ENCODE measurements at places on chromosomes 13 and 19. TPM values are rescaled to one million over a fixed set of nuclear protein-coding genes. Genes with fewer than 3 reads are reported as not detected.

GPX4 gene
- polyA plus RNA-seq, result 137 TPM

CEACAM1 gene
- polyA plus RNA-seq, result 2.6 TPM

ADAT3 gene
- polyA plus RNA-seq, result 2.4 TPM

SYNGR4 gene
- polyA plus RNA-seq, result not detected

HOMER3 gene
- 66.7 TPM for polyA plus RNA-seq

FGF22 gene
- 0.20 TPM for polyA plus RNA-seq

IGFL1 gene
- polyA plus RNA-seq, result not detected

SPRY2 gene
- polyA plus RNA-seq, result 67.8 TPM

ZNF296 gene
- 0.91 TPM for polyA plus RNA-seq

RHPN2 gene
- 2.1 TPM for polyA plus RNA-seq

REXO1 gene
- polyA plus RNA-seq, result 22.8 TPM

- no peak for DNase-seq
Measured at GRCh38 chr19:54189145-54189734, at the start of gene MBOAT7. Gene MBOAT7 (minus strand): TSS chr19:54189580. CDS start chr19:54188508, 1,072 bp downstream.

DNA sequence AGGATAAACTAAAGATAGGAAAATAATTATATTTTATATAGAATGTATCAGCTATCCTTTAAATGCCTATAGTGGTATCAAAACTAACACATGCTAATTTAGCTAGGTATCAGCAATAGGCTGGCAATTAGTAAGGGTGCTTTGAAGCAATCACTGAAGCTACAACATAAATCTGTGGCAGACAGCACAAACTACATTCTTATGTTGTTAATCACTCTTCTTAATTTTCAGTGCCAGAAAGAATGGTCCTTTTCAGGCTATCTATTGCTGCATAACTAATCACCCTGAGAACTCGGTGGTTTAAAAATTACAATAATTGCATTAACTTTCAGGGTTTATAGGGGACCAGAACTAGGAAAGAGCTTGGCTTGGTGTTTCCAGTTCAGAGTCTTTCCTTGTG, 963.1 kb downstream of the EFNB2 start:
- DNase-seq, result no peak

DNA sequence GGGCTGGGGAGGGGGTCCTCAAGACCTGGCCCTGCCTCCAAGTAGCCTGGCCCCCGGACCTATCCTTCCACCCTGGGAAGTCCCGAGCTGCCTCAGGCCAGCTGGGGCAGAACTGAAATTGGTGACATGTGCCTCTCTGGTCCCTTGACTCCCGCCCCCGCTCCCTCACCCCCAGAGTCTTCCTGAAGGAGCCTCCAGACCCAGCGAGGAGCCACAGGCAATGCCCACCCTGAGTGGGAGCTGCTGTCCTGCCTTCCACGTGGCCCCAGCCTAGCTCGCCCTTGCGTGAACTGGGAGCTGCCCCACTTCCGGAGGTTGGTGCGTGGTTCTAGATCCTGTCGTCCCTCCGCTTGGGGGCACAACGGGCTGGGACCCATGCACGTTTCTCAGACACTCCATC, 34.6 kb downstream of the CEBPA start:
- no peak for DNase-seq

DNA sequence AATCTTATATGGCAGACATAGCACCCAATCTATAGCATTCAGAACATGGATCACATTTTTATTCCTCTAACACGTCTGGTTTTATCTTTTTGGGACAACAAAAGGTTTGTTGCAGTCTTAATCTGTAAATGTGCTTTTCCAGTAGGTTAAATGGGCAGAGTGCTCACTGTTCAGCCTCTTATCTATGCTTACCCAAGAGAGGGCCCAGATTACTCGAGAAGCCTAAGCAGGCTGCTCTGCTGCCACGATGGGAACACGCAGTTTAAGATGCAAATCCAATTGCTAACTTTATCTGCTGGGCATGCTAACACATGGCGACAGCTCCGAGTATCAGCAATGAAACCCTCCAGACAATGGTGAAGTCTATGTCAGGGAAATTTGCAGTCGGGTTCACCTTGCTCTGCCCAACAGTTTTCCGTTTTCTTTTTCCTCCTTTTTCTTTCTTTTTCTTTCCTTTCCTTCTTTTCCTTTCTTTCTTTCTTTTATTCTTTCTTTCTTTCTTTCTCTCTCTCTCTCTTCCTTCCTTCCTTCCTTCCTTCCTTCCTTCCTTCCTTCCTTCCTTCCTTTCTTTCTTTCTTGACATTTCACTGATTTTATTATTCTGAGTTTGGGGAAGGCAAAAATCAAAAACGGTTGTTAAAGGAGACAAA, 115.3 kb downstream of the RBM26 start:
- no peak for DNase-seq

GRCh38 chr19:54532528-54532927, 29.9 kb downstream of the LAIR2 start:
- DNase-seq, result no peak

- no peak for DNase-seq
Measured at GRCh38 chr19:19083413-19084178, 19.8 kb downstream of the SLC25A42 start.

DNA sequence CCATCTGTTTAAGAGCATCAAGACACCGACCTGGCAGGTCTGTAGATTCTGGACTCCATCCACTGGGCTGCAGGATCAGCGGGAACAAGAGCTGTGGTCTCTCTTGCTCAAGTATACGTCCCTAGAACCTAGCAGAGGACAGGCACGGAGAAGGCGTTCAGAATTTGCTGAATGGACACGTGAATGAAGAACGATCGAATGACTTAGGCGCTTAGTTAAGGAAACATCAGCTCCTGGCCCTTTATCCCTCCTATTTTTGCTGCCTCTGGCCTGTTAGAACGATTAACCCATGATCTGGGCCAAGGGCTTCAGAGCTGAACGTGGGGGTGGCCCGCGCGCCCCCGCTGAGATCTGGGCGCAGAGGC, 953 bp downstream of the DZIP1 start:
- DNase-seq, result no peak

DNA sequence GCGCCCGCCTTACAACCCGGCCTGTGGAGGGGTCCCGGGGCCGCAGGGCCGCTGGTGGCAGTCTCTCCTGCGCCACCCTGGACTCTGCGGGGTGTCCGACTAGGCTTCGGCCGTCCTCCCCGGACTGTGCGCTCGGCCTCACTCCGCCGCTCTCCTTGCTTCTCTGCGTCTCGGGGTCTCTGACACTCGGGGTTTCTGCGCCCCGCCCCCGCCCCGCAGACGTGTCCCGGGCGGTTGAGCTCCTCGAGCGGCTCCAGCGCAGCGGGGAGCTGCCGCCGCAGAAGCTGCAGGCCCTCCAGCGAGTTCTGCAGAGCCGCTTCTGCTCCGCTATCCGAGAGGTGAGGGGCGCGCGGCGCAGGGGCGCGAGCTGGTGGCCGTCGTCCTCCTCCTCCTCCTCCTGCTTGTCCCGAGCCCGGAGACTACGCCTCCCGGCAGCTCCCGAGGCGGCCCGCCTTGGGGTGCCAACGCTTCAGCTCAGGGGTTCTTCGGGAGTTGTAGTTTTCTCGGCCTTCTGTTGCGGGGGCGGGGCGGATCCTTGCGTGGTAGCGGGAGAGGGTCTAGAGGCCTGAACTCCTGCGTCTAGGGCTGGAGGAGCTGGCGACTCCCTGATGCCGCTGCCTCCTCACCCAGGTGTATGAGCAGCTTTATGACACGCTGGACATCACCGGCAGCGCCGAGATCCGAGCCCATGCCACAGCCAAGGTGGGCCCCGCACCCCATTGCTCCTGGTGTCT, 627 bp downstream of the LIN7B start:
- DNase-seq, result no peak

DNA sequence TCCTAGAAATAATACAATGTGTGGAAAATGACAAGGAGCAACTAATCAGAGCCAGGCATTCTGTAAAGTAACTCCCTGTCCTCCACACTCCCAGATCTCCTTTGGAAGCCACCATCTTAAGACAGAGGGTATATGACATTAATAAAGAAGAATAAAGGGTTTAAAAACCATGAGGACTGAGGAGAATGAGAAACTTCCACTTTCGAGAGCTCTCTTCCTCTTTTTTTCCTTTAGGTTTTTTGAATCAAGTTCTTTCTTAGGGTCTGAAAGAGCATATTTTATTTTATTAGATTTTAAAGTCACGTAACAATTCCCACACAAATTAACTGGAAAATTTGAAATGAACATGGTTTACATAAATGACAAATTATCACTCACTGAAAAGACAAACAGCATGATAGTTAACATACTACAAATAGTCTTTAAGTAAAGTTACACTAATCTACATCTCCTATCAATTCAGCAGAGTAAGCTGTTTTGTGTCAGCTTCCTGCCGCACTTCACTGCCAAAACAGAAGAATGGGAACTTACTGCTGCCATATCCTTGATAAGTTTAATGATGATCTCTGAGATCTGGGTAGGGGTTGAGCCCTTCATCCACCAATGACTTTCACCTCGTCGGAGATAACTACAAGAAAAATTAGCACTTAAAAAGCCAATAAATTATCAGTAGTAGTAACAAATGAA, 38.6 kb upstream of the FBXL3 start:
- no peak for DNase-seq

- no peak for DNase-seq
Measured at GRCh38 chr19:47258895-47259555, 2.7 kb downstream of the CCDC9 start.

DNA sequence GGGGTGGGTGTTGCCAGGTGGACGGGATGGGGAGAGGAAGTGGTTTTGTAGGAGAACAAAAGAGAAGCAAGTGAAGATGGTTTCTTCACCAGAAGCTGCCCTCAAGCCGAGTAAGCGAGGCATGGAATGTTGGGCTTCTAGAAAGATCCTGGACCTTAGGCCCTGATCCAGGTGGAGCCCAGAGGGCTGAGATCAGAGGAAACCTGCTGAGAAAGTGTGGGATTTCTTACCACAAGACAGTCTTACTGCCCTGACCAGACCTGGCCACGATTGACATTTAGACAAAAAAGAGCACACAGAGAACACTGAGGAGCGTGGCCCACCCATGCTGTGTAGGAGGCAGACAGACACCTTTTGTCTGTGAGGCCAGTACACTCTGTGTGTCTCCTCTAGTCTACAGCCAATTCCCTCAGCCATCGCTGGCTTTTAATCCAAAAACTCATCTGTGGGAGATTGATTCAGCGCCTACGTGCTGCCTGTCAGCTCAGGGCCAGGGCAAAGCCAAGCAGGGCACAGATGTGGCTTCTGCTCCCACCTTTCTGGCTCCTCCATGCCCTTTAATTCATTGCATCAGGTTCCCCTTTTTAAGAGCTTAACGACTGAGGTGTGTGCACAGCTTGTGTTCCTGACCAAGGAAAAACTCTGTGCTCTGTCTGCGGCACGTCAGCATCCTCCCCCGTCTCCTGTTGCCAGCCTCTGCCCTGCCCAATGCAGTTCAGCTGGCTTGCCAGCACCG, 123.3 kb downstream of the AKAP11 start:
- DNase-seq, result no peak

- DNase-seq, result no peak
Measured at GRCh38 chr13:28658539-28658795, 463 bp upstream of the POMP start.

DNA sequence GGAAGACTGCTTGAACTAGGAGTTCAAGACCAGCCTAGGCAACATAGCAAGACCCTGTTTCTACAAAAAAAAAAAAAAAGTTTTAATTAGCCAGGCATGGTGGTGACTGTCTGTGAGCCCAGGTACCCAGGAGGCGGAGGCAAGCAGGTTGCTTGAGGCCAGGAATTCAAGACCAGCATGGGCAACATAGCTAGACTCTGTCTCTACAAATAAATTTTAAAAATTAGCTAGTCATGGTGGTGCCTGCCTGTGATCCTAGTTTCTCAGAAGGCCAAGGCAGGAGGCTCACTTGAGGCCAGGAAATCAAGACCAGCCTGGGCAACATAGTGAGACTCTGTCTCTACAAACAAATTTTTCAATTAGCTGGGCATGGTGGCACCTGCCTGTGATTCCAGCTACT, 6.1 kb downstream of the INSR start:
- no peak for DNase-seq

GRCh38 chr19:18802354-18802753, 11.2 kb upstream of the COMP start:
- DNase-seq, result no peak

DNA sequence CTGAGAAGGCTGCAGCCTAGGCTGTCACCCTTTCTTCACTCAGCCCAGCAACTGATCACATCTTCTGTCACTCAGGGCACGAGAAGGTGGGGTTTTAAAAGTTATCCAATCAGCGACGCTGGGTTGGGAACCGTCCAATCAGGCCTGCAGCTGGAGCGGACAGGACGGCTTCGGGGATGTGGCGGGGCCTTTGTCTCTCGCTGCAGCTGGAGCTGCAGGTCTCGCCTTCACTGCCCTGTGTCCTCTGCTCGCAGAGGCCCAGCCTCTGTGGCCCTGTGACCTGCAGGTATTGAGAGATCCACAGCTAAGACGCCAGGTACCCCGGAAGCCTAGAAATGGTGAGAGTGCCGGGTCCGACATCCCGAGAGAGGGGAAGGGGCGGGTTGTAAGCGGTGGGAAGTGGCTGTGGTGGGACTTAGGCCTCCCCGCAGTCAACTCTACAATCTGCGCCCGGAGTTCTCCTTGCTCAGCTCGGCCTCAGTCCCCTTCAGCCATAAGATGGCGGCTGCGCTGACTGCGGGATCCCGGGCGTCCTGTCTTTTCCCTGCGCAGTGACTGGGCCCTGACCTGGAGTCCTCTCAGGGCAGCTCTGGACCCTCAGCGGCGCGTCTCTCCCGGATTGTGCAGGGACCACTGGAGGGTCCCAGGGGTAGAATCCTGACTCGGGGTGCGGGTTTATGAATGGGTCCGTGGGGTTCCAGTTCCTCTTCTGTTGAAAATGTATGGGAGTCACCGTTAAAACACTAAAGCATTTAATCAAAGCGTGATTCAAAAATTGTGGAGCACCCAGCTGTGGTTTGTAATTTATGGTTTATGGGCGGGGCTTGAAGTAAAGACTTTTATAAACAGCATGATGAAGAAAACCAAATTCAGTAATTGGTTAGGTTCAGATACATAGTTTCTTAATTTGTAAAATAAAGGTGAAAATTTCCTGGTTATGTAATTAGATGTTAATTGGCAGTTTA, at the start of gene ZNF714:
Gene ZNF714, plus strand, starts transcription at position 193 of the 965 bp plus-strand sequence. CDS start 16,066 bp downstream, outside the sequence.
- peak; percentile 93 for DNase-seq

DNA sequence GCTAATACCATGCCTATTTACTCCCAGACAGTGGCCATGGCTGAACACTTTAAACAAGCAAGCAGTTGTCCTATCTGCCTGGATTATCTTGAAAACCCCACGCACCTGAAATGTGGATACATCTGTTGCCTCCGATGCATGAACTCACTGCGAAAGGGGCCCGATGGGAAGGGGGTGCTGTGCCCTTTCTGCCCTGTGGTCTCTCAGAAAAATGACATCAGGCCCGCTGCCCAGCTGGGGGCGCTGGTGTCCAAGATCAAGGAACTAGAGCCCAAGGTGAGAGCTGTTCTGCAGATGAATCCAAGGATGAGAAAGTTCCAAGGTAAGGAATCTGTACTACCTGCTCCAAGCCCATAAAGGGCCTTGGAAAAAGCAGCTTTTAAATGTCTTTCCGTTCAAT, 8.6 kb downstream of the RFPL4AL1 start:
- no peak for DNase-seq
